ENCODE measurements at places on chromosomes 1 and 21.

DNA sequence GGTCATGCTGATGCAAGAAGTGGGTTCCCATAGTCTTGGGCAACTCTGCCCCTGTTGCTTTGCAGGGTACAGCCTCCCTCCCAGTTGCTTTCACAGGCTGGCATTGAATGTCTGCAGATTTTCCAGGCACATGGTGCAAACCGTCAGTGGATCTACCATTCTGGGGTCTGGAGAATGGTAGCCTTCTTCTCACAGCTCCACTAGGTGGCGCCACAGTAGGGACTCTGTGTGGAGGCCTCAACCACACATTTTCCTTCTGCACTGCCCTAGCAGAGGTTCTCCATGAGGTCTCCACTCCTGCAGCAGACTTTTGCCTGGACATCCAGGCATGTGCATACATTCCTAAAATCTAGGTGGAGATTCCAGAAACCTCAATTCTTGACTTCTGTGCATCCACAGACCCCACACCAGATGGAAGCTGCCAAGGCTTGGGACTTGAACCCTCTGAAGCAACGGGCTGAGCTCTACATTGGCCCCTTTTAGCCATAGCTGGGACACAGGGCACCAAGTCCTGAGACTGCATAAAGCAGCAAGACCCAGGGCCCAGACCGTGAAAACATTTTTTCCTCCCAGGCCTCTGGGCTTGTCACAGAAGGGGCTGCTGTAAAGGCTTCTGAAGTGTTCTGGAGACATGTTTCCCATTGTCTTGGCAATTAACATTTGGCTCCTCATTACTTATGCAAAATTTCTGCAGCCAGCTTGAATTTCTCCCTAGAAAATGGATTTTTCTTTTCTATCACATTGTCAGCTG is 466.2 kb upstream of the PBX1 start:
- no peaks in the 10 kb centered on the region for H3K36me3 ChIP-seq
- no peak overlapping the region for H3K4me3 ChIP-seq
- no peaks in the 10 kb centered on the region for H3K4me1 ChIP-seq
- no peak for DNase-seq

DNA sequence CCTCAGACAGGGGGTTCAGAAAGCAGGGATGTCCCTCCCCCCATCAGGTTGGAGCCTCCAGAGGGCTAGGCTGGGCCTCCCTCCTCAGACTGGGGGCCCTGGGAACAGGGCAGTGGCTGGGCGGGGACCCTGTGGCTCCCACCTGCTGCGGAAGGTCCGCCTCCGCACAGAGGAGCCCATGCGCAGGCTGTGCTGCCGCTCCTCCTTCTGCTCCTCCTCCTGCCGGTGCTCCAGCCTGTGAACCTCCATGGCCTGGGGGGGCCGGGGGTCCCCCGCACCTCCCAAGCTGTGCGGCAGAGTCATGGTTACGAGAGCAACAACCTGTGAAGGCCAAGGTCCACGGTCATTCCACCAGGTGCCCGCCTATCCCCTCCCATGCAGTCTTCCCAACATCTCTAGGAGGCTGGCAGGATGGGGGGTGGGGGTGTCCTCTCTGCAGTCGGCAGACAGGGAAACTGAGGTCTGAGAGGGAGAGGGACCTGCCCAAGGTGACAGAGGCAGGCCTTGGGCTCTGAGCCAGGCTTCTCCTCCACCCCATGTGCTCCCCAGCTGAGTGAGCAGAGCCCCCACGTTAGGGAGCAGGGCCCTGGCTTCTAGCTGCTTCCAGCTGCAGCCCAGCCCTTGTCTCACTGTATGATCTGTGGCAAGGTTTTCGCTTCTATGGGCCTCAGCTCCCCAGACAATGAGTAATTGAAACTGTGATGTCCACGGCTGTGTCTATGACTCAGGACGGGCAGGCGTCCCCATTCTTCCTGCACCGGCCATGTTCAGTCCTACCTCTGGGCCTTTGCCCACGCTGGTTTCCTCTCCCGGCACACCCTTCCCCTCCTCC is 3.4 kb downstream of the MYOM3 start:
- H3K4me3 ChIP-seq, result no peak overlapping the region
- no peak for DNase-seq
- peaks cover 18% of the 10 kb centered on the region for H3K4me1 ChIP-seq
- no peaks in the 10 kb centered on the region for H3K36me3 ChIP-seq
- H3K27me3 ChIP-seq, result peaks cover 12% of the 10 kb centered on the region

DNA sequence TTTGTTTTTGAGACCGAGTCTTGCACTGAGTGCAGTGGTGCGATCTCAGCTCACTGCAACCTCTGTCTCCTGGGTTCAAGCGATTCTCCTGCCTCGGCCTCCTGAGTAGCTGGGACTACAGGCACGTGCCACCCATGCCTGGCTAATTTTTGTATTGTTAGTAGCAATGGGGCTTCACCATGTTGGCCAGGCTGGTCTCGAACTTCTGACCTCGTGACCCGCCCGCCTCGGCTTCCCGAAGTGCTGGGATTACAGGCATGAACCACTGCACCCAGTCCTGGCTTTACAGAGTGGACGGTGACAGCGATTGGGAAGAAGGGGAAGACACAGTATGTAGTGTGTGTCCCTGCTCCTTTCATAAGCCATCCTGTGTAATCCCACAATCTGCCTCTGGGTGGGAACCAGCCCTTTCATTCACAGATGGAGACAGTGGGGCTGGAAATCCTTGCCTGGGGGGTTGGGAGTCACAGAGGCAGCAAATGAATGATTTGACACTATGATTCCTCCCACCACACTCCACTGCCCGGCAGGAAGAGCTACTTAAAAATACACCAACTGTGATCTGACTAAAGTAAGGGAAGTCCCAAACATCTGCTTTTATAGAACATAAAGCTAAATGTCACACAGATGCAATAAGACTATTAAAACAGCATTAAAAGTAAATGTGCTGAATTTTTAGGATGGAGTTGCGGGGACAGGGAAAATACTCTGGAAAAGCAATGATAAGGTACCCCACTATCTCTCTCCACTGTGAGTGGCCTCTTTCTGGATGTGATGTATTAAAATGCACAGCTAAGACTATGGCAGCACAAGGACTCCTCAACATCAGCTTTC is 4.5 kb downstream of the PARP1 start:
- no peak for DNase-seq
- H3K4me3 ChIP-seq, result no peak overlapping the region
- no peak overlapping the region for H3K27ac ChIP-seq
- H3K4me1 ChIP-seq, result peaks cover 40% of the 10 kb centered on the region
- peaks cover 55% of the 10 kb centered on the region for H3K36me3 ChIP-seq

DNA sequence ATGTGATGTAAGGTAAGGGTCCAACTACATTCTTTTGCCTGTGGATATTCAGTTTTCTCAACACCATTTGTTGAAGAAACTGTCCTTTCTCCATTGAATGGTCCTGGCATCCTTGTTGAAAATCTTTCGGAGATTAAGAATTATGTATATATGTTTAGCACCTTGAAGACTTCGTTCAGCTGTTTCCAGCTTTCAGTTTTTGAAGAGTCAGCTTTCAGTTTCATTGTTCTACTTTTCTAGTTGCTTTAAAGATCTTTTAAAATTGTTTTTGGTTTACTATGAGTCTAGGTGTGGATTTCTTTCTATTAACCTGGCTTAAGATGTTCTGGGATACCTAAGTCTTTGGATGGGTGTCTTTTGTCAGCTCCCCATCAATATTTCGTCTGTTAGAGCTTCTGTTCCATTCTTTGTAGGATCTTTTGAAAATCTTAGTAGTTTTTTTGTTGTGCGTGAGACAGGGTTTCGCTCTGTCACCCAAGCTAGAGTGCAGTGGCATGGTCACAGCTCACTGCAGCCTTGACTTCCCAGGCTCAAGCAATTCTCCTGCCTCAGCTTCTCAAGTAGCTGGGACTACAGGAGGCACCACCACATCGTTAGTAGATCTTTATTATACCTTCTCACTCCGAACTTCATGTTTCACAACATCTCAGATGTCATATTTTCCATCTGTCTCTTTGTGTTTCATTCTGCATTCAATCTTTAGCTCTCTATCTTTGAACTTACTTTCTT is 353.5 kb upstream of the B3GALT2 start:
- no peaks in the 10 kb centered on the region for H3K27me3 ChIP-seq
- H3K27ac ChIP-seq, result peak overlapping the region; percentile 93
- peak; percentile 44 for DNase-seq
- H3K36me3 ChIP-seq, result peaks cover 34% of the 10 kb centered on the region
- peaks cover 60% of the 10 kb centered on the region for H3K4me1 ChIP-seq
- H3K4me3 ChIP-seq, result peak overlapping the region; percentile 71

DNA sequence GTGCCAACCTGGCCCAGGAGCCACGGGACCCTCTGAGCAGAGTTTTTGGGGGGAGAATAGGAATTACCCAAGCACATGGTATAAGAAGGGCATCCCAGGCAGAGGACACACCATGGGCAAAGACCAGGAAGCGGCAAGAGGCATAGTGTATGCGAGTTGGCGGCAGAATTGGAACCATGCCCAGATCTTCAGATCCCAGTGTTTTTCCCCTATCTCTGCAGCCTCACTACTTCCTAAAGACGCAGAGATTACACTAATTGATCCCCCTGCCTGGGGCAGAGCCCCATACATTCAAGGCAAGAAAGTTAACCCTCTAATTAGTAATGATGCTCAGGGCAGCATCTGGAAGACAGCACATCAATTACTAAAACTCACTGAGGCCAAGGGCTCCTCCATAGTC is 48.2 kb downstream of the SYT2 start:
- peaks cover 10% of the 10 kb centered on the region for H3K4me1 ChIP-seq
- peaks cover 34% of the 10 kb centered on the region for H3K27me3 ChIP-seq
- DNase-seq, result no peak
- H3K27ac ChIP-seq, result no peak overlapping the region

DNA sequence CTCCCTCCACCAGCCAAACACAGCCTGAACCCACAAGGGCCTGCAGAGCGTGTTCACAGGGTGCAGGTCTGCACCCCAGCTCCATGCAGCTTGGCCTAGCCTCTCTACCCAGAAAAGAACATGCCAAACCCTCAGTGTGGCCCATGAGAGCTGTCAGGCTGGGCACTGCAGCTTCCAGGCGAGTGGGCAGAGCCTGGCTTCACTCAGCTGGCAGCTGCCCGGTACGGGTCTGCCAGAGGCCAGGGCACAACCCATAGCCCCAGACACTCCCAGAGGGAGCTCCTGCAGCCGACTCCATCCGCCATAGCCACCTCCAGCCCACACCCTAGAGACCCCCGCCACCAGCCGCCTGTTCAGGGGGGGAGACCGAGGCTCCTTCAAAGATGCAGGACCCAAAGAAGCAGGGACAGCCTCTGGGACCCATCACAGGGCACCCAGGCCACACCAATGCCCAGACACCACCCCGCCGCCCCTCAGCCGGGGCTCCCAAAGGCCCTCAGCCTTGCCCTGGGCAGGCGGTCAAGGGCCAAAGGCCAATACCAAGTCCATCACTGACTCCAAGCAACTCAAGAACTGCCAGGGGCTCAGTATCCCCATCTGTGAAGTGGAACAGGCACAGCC is 42.4 kb downstream of the MEGF6 start:
- DNase-seq, result no peak
- no peaks in the 10 kb centered on the region for H3K36me3 ChIP-seq
- no peaks in the 10 kb centered on the region for H3K27me3 ChIP-seq

DNA sequence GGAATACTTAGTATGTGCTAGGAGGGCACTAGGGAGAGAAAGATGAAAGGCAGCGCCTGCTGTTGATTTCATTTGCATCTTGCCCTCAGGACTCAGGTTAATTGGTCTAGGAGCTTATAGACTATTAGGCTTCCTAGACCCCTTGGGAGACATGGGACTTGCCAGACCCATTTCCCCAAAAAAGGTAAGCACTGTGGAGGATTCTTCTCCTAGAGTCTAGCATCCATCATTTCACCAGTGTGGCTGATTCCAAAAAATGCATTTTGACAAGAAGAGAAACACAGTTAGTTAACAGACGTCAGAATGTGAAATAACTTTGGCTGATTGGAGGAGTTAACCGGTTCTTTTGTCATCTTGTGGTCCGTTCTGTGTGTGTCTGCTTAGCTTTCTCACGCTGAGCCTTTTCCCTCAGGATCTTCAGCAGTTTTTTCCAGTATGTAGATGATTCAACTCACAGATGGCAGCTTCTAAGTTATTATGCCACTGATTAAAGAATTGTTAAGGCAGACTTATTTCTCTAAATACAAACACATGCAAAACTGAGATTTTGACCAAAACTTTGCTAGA is 108.8 kb downstream of the KIF26B start:
- H3K27me3 ChIP-seq, result no peaks in the 10 kb centered on the region
- H3K4me3 ChIP-seq, result no peak overlapping the region
- H3K27ac ChIP-seq, result no peak overlapping the region
- no peaks in the 10 kb centered on the region for H3K36me3 ChIP-seq
- no peaks in the 10 kb centered on the region for H3K4me1 ChIP-seq

DNA sequence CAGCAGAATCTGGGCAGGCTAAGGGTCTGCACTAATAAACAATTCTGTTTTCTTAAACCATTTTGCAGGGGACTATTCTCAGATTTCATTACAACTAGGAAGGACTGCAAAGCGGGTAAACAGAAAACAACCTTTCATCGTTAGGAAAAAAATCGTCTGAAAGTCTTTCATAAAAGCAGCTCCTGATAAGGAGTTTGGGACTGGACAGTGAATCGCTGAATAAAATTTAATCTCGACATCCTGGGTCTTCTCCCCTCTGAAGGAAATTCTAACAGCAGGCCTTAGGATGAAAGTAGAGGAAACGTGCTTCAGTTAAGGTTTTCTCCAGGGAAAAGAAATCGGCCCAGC is 471 bp upstream of the MTF2 start:
- peaks cover 37% of the 10 kb centered on the region for H3K4me1 ChIP-seq
- H3K27ac ChIP-seq, result peak overlapping the region; percentile 94
- peak overlapping the region; percentile 100 for H3K4me3 ChIP-seq
- no peaks in the 10 kb centered on the region for H3K27me3 ChIP-seq
- no peak for DNase-seq

DNA sequence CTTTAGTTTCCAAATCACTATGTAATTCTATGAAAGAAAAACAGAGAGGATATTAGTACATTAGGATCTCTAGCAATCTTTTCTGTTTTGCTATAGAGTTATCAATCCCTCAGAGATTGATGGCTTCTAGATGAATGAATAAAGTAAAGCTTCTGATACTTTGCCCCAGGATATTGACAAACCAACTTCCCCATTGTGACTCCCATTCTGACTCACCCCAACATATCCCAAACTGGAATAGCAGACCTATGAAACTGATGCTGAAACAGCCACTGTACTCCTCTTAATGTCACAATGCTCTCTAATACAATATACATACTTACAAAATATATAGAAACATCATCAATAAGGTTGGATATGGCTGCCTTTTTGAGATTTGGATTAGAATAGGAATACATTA is 442.1 kb upstream of the NR5A2 start:
- no peak for DNase-seq
- H3K4me1 ChIP-seq, result peaks cover 3% of the 10 kb centered on the region
- H3K27ac ChIP-seq, result no peak overlapping the region
- H3K27me3 ChIP-seq, result peaks cover 3% of the 10 kb centered on the region
- H3K4me3 ChIP-seq, result no peak overlapping the region

DNA sequence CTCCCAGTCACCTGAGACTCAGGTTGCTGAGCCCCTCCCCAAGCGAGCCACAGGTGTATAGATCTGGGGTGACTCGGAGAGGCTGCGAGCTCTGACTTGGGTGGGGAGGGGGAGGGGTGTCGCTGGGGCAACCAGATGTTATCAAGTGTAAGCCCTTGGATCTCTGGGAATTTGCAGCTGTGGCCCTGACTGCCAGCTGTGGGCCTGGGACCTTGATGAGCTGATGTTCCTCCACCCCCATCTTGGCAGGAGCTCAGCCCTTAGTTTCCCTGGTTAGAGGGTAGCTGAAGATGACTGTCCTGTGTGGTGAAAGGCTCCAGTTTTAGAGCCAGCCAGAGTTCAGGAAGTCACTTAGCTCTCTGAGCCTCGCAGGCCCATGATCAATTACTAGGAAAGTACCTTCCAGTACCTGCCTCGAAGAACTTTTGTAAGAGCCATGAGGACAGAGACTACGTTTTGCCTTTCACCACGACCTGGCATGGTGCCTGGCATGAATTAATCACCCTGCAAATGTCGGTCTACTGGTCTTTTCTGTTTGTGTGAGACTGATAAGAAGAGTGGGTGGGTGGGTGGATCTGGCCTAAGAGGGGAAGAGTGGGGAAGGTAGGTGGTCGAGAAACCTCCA is 55.8 kb downstream of the YARS1 start:
- H3K27ac ChIP-seq, result no peak overlapping the region
- no peak overlapping the region for H3K4me3 ChIP-seq
- H3K36me3 ChIP-seq, result no peaks in the 10 kb centered on the region

Measured in activated CD4-positive, alpha-beta memory T cell treated with anti-CD3 and anti-CD28 coated beads, Interleukin-2, amount 10 ng/mL, durations not matched to agents 7 days and 5 days (primary cell).